ENCODE measurements at places on chromosomes 5 and 9. TPM values are rescaled to one million over a fixed set of nuclear protein-coding genes. Genes with fewer than 3 reads are reported as not detected.

FASTKD3 gene
- total RNA-seq = 9.6 TPM

TCF7 gene
- 0.36 TPM for total RNA-seq

ERP44 gene
- 19.2 TPM for total RNA-seq

BSPRY gene
- total RNA-seq = 6.1 TPM

SLC34A1 gene
- total RNA-seq = 0.14 TPM
